Activated CD4-positive, alpha-beta memory T cell treated with anti-CD3 and anti-CD28 coated beads, Interleukin-2, amount 10 ng/mL, durations not matched to agents 7 days and 5 days (primary cell): ENCODE measurements at places on chromosomes 12 and 14.

GRCh38 chr12:6318440-6318879 is 8.0 kb downstream of the PLEKHG6 start:
- no peaks in the 10 kb centered on the region for H3K36me3 ChIP-seq
- H3K4me3 ChIP-seq: no peak overlapping the region

DNA sequence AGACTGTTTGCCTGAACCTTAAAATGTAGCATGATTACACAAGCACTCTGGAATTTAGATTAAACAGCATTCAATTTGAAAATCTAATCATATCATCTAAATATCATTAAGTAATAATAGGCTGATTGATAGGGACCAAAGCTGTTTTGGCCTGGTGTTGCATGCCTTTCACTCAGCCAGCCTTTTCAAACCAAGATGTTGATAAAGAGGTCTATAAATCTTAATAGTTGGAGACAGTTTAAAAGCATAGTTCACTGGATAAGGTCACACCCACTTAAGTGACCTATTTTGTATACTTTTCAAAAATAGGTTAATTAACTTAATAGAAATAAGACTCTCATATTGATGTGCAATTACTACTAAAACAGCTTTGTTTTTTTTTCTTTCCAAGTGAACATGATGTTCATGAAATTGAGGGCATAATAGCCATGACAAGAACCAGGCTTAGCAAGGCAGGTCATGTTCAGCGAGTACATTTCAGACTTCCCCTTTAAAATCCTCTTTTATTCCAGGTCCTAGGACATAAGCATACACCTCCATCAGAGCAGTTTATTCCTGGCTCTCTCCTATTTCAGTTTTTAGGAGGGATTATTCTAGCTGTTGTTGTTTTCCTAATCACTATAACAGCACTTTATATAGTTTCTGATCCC is 349.0 kb downstream of the RAD51B start:
- H3K4me1 ChIP-seq: no peaks in the 10 kb centered on the region
- no peaks in the 10 kb centered on the region for H3K27me3 ChIP-seq
- H3K4me3 ChIP-seq: no peak overlapping the region
- H3K27ac ChIP-seq: no peak overlapping the region

DNA sequence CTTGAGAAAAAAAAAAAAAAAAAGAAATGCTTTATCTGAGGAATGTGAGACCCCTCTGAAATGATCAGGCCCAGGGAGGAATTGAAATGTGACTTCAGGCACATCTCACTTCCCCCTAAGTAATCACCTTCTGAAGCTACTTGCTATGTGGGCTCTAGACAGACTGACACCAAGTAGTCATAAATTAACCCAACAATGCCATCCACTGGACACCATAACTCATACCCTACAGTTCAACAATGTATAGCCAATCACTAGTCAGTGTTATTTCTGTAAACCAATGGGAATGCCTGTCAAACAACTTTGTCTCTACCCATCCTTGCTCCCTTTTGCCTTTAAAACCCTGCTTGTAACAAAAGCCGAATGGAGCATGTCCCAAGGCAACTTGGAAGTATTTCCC is 182.7 kb upstream of the TMPO start:
- H3K36me3 ChIP-seq: no peaks in the 10 kb centered on the region
- H3K27ac ChIP-seq: no peak overlapping the region
- H3K4me3 ChIP-seq: no peak overlapping the region
- peaks cover 14% of the 10 kb centered on the region for H3K27me3 ChIP-seq

DNA sequence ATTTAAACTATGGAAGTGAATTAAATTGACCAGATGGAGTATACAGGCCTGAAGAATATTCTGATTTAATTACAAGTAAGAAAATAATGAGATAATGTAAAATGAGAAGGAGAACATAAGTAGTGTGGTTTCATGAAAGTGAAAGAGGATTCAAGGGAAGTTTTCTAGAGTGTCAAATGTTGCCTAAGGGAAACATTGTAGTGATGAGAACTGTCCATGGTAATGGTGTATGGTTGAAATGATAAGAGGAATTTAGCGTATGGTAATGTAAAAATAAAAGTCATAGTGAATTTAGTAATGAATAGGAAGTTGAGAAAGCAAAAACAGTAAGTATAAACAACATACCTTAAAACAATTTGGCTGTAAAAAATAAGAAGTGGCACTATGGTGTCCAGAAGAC is 1954.6 kb upstream of the FLRT2 start:
- DNase-seq: no peak
- no peak overlapping the region for H3K4me3 ChIP-seq
- no peaks in the 10 kb centered on the region for H3K27me3 ChIP-seq
- H3K36me3 ChIP-seq: no peaks in the 10 kb centered on the region
- no peak overlapping the region for H3K27ac ChIP-seq

DNA sequence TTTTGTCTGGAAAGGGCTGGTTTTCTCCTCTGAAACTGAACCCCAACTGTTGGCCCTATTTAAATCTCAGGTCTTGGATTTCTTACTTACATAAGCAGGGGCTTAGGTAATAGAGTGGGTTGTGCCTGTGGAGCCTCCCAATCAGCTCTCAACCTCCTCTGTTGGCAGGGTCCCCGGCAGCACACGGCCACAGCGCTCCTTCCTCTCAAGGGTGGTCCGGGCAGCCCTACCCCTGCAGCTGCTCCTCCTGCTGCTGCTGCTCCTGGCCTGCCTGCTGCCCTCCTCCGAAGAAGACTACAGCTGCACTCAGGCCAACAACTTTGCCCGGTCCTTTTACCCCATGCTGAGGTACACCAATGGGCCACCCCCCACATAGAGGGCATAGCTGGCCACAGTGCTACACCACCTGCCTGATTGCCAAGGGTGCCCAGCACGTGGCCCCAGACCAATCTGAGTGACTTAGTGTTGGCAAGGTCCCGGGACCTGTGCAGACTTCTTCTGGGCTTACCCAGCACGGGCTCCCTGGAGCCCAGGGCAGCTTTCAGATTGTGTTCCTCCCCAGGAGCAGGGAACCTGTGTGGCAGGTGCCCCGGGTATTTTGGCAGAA is 68.9 kb downstream of the ESR2 start:
- H3K4me1 ChIP-seq: no peaks in the 10 kb centered on the region
- H3K27ac ChIP-seq: no peak overlapping the region
- no peak overlapping the region for H3K4me3 ChIP-seq
- no peak for DNase-seq

DNA sequence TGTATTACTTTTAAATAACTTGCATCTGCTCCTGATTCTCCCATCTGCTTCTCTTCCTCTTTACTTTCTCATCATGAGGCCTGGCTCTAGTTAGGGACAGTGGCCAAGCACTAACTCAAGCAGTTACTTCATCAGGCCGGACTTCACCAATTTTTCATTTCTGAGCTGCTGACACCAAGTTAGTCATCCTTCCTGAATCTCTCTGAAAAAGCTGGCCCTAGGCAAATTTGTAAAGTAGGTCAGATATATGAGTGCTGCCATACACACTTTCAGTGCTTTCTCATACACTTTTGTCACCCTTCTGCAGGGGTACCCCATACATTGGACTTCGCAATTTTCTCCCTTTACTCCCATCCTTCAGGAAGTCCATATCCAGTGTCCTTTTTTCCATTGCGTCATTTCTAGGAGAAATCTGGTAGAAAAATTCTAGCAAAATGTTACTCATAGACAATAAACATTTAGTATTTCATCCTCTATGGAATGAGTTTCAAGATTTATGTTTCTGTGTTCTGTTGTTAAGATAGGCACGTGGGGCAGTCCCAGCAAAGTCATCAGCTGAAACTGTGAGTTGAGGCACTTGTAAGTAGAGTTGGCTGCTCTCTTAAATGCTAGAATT is 276.8 kb upstream of the TMPO start:
- peaks cover 6% of the 10 kb centered on the region for H3K27me3 ChIP-seq
- H3K4me3 ChIP-seq: no peak overlapping the region
- H3K27ac ChIP-seq: no peak overlapping the region
- no peaks in the 10 kb centered on the region for H3K4me1 ChIP-seq

GRCh38 chr12:83224012-83224411 is 537.3 kb downstream of the TMTC2 start:
- no peak overlapping the region for H3K27ac ChIP-seq
- H3K4me1 ChIP-seq: no peaks in the 10 kb centered on the region
- no peak overlapping the region for H3K4me3 ChIP-seq
- H3K27me3 ChIP-seq: no peaks in the 10 kb centered on the region

GRCh38 chr14:68408680-68409079 is 384.2 kb downstream of the ZFP36L1 start:
- DNase-seq: no peak
- no peaks in the 10 kb centered on the region for H3K27me3 ChIP-seq

DNA sequence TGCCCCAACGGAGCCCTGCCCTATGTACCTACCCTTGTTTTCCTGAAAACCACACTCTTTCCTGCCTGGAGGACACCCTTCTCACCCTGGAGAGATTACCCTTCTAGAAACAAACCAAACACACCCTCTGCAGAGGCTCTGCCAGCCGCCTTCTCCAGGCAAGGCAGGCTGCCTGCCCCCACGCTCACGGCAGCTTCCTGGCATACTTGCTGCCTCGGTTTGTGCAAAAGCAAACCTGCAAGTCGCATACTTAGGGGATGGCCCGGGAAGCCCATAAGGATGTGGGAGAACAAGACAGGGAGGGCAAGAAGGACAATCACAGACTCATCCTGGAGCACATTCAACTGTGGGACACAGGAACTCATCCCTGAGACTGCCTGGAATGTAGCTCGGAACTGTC is 154.0 kb upstream of the DIO3 start:
- H3K4me3 ChIP-seq: no peak overlapping the region
- H3K4me1 ChIP-seq: no peaks in the 10 kb centered on the region
- DNase-seq: no peak
- peaks cover 3% of the 10 kb centered on the region for H3K27me3 ChIP-seq

DNA sequence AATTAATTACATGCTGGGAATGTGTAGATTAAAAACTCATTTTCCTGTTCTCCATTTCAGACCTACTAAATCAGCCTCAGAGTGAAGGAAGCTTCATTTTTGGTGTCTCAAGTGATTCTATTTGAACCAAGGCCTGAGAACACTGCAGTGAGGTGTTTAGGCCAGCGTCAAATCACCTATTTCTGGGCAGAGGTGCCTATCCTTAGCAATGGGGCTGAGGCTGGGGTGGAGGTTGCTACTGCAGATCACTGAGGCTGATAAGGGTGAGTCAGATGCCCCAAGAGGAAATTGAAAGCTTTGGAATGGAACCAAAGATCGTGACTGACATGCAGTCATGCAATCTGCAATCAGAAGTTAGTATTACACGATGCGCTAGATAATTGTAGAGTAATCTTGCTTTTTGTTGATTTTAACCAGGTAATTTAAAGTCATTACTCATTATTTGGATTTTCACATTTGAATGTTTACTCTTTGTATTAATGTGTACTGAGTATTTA is 4.4 kb downstream of the TXNRD1 start:
- peaks cover 57% of the 10 kb centered on the region for H3K4me1 ChIP-seq

- no peaks in the 10 kb centered on the region for H3K4me1 ChIP-seq
- no peak overlapping the region for H3K4me3 ChIP-seq
- H3K27ac ChIP-seq: no peak overlapping the region
- H3K36me3 ChIP-seq: no peaks in the 10 kb centered on the region
Observed at GRCh38 chr14:51004801-51005526, 60.7 kb upstream of the PYGL start.
